ENCODE measurements at places on chromosomes 3 and 15.

GRCh38 chr3:133393204-133393603, 6.7 kb upstream of the BFSP2 start:
- no peak for DNase-seq

DNA sequence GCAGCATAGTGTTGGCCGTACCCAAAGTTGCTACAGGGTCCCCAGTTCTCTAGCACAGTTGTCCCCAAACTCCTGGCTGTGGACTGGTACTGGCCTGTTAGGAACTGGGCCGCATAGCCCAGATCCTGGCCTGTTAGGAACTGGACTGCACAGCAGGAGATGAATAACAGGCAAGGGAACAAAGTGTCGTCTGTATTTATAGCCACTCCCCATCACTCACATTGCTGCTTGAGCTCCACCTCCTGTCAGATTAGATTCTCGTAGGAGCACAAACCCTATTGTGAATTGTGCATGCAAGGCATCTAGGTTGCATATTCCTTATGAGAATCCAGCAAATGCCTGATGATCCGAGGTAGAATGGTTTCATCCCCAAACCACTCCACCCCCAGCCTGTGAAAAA, 604.0 kb upstream of the LMCD1 start:
- no peak for DNase-seq

- no peak for DNase-seq
Observed at GRCh38 chr3:11914651-11915050, 68.0 kb upstream of the TAMM41 start.

- DNase-seq: no peak
Observed at GRCh38 chr3:122299872-122300460, 25.1 kb upstream of the CSTA start.

GRCh38 chr3:133540896-133541674, 32.4 kb upstream of the CDV3 start:
- DNase-seq: no peak

DNA sequence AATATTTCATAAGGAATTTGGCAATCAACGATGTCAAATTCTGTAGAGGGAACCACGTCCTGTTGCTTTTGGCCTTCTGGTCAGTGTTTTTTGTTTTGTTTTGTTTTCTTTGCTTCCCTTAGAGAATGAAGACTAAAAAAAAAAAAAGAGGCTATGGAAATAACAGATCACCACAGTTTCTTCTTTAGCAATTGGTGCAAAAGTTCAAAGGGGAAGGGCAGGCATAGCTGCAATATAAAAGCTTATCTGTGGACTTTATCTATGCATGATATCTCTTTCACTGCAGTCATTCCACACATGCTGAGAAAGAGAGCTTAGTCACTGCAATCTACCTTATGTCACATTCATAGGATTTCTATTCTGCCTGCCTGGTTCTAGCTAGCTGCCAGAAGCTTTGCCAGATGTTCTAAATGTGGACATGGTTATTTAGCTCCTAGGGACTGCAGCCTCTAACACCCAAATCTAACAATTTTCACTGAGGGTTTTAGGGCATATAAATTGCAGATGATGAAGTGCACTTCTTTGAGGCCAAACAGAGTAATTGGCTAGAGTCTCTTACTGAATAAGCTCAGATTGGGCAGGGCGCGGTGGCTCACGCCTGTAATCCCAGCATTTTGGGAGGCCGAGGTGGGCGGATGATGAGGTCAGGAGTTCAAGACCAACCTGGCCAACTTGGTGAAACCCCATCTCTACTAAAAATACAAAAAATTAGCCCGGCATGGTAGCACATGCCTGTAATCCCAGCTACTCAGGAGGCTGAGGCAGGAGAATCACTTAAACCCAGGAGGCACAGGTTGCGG, 637.2 kb downstream of the NTRK3 start:
- DNase-seq: no peak

DNA sequence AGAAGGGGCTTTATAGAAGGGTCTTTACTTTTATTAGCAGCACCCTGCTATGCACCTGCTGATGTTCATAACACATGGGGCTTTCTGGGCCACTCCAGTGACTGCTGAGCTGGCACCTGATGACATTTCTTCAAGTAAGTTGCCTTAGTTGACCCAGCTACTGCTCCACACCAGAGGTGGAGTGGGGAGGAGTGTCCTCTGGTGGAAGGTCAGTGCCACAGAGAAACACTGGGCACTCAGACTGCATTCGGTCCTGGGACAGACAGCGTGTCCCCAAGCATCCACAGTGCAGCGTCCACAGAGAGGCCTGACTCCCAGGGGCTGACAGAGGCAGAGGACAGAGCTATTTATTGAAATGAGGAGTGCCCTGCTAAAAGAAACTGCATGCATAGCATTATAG, 74.9 kb upstream of the NSMCE3 start:
- DNase-seq: no peak

DNA sequence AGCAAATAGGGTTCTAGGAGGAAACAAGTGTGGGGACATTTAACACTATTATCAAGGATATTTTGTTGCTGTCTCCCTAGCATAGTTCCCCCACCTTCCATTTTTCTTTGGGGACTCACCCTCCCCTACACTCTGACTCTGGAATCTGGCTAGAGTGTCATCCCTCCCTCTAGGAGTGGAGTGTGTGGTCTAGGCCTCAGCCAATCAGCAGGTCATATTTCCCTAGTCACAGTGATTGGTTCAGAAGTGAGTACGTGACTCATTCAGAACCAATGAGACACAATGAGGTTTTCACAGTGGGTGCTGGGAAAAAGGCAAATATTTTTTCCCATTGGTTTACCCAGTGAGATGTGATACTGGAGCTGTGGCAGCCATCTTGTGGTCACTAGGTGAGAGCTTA, 234.4 kb downstream of the SHQ1 start:
- no peak for DNase-seq

DNA sequence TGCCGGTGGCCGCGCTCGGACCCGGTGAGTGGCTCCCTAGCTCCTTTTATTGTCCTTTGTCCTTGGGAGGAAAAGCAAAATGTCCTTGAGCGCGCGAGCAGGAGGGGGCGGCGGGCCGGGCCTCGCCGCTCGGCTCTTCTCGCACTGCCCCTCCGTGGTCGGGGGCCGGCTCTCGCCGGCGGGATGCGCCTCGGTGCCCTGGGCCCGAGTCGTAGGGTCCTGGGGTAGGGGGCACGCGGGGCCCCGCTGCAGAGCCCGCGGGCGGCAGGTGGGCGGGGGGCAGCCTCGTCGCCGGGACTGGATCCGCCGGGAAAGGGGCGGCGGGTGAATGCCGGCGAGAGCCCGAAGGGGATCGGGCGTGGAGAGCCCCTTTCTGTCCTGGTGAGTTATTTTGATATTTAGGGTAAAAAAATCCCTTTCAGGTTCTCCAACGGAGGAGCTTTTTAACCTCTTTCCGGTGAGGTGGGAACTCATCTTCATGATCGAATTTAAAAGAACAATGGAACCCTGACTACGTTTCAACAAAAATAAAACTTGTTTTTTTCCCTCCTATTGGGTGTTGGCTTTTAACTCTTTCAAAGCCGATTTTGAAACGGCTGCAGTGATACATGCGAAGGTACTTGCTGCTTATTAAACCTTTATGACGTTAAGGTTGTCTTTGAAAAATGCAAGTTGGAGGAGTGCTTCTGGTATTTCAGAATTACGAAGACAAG, 16.8 kb upstream of the CHD2 start:
- peak; percentile 38 for DNase-seq

DNA sequence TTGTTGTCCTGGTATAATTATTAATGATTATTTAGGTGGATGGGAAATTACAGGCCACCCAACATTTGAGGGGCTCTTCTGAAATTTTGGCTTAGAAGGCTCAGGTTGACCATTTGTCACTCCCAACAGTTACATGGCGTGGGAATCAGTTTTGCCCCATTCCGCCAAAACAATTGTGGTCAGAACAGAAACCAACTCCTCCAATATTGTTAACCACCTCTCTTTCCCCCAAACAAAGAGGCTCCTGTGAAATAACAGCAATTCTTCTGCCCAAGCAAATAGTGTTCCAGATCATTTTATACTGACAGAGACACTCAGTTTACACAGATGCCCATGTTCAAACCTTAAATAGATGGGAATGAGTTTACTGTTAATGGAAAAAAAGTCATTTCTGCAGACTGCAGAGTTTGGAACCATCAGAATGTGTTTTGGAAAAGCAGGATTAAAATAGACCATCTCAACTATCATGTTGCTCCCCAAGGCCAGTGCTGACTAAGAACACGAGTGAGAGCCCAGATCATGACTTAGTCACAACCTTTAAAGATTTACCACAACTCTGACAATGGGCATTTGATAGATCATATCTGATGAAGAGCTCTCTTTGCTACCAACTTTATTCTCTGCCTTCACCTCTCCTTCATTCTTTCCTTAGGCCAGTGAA, 102.1 kb downstream of the DUT start:
- DNase-seq: no peak

- DNase-seq: no peak
Observed at GRCh38 chr3:17765819-17766472, 23.5 kb upstream of the TBC1D5 start.

Measured in NCI-H1436 (cell line).